Amniotic epithelial cell (primary cell): ENCODE measurements at places on chromosomes 12 and 14.

GRCh38 chr12:120537856-120538220 lies 3.7 kb downstream of the RNF10 start:
- DNase-seq = peak; percentile 42

GRCh38 chr12:64679487-64680001 lies 69.2 kb downstream of the RASSF3 start:
- DNase-seq = peak; percentile 51

- DNase-seq = peak; percentile 75
These were observed 19.9 kb downstream of the SETD3 start for GRCh38 chr14:99460793-99461192.

- DNase-seq = no peak
These were observed 5.3 kb upstream of the KRAS start for GRCh38 chr12:25256005-25256404.

- DNase-seq = no peak
These were observed 8.5 kb upstream of the AMN1 start for GRCh38 chr12:31737345-31737744.

DNA sequence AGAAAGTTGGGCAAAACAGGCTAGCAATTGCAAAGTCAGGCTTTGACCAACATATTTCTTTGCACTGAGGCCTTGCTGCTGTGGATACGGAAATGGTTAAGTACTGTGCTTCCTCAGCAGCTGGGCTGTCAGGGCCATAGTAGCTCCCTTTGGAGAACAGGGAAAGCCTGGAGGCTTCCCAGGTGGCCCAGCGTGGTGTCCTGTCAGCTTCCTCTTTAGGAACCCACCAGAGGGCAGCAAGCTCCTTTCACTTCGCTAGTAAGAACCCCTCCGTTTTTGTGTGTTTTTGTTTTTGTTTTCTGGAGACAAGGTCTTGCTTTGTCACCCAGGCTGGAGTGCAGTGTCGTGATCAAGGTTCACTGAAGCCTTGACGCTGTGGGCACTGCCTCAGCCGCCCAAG lies 1.7 kb upstream of the CFAP251 start:
- no peak for DNase-seq

DNA sequence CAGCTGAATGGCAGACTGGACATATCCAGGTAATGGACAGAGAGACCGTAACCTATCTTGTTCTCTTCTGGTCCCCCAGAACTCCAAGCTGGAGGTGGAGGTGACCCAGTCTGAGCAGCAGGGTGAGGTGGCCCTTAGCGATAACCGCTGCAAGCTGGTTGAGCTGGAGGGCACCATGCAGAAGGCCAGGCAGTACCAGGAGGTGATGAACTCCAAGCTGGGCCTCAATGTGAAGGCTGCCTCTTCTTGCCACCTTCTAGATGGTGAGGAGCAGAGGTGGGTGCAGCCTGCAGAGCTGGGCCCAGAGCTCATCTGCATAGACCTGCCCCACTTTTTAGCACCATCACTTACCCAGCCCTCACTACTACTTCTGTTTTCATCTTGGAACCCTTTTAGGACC lies 7.2 kb upstream of the KRT86 start:
- no peak for DNase-seq

DNA sequence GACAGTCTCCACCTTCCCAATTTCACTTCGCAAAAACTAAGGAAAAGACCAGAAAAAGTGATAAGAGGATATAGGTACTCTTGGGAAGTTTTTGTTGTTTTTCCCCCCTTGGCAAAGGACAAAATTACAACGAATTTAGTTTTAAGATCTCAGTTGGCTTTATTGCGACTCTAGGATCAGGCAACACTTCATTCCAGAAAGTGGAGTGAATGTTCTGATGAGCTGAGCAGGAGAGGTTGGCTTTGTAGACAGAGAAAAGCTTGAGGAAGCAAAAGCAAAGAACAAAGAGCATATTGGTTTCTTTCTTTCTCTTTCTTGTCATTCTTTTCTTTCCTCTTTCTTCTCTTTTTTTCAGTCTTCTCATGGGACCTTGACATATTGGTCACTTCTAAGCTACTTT lies 640 bp upstream of the ZFYVE1 start:
- DNase-seq = no peak

DNA sequence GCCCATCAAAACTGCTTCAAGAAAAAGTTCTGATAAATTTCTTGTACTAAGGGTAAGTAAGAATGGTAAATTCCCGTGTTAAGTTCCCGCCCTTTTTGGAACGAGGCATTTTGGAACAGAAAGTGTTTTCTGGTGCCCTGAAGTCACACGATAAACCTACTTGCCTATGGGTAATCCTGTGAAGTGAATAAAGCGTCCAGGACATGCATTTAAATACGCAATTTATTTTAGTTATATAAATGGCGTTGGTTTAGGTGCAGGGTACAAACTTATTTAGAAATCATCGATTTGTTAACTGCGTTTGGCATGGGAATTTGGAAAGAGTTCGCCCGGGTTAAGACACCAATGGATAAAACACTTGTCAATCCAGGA lies 715 bp upstream of the RAP1B start:
- no peak for DNase-seq

GRCh38 chr12:61044766-61045165 lies 1215.4 kb upstream of the USP15 start:
- DNase-seq = no peak

- DNase-seq = no peak
These were observed 64.4 kb upstream of the PTHLH start for GRCh38 chr12:28036940-28037339.

DNA sequence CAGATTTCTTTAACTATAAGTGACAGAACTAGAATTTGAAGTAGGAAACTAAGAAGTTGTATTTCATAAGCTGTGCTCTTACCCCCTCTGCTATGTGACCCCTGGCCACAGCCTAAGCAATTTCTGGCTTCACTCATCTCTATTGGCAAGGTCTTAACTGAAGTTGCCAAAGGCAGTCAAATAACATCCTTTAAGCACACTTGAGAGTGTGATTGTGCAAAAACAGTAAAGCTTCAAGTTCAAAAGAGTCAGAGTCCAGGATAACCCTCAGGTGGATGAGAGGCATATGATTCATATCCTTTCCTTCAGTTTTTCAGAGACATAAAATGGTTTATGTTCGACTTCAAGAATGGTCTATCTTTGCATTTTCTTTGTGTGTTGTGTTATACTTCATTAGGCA lies 45.2 kb downstream of the GRIP1 start:
- peak; percentile 57 for DNase-seq

GRCh38 chr12:81174664-81175063 lies 96.8 kb downstream of the ACSS3 start:
- no peak for DNase-seq

DNA sequence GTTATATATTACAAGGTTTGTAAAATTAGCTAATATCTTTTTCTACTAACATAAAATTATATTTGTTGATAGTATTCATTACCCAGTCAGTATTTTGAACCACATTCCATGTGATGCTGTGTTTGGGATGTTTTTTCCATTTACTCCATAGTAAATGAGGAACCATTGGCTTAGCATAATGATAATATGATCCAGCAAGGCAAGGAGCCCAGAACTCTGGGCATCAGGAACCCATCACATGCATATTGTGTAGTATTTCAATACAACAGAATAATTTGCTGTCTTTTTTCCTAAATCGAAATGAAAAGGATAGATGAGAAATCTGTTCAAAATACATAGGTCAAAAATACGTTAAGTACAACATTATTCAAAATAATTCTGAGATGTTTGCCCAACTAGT lies 48.7 kb upstream of the GARIN2 start:
- DNase-seq = no peak

DNA sequence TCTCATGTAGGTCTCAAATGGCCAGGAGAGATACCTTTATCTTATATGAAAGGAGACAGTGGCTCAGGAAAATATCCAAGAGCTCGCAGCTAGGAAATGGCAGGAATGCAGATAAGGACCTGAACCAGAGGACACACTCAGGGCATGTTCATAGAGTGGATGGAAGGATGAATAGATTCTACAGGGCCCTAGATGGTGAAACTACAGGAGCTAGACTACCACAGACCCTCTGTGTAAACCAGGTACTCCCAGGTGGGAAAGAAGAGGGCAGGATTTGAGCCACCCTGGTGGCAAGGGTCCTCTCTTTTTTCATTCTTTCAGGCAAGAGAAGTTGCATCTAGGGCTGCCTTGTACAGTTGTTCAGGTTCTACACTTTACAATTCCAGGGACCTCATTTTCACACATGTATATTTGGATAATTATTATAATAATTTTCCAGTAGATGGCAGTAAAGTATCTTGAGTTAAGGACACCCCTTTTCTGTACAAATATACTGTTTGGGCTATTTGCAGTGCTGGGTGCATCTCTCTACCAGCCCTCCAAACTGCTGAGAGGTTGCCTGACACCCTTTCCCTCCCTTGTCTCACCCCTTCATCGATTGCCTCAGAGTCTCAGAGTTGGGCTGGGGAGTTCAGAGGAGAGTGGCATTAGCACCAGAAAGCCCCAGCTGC lies 10.5 kb upstream of the ZDHHC22 start:
- DNase-seq = peak; percentile 22
